Hypothalamus (tissue), 51 donors: ENCODE measurements at places on chromosomes 3 and 15.

DNA sequence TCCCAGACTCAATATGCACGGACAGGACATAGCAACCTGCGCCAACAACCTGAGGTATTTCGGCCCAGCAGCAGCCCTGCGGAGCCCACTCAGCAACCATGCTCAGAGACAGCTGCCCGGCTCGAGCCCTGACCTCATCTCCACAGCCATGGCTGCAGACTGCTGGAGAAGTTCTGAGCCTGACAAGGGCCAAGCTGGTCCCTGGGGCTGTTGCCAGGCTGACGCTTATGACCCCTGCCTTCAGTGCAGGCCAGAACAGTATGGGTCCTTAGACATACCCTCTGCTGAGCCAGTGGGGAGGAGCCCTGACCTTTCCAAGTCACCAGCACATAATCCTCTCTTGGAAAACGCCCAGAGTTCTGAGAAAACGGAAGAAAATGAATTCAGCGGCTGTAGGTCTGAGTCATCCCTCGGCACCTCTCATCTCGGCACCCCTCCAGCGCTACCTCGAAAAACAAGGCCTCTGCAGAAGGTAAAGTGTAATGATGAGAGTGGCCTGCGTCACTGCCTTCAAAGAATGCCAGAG lies 25.5 kb downstream of the TMEM41A start:
- DNase-seq = no peak

DNA sequence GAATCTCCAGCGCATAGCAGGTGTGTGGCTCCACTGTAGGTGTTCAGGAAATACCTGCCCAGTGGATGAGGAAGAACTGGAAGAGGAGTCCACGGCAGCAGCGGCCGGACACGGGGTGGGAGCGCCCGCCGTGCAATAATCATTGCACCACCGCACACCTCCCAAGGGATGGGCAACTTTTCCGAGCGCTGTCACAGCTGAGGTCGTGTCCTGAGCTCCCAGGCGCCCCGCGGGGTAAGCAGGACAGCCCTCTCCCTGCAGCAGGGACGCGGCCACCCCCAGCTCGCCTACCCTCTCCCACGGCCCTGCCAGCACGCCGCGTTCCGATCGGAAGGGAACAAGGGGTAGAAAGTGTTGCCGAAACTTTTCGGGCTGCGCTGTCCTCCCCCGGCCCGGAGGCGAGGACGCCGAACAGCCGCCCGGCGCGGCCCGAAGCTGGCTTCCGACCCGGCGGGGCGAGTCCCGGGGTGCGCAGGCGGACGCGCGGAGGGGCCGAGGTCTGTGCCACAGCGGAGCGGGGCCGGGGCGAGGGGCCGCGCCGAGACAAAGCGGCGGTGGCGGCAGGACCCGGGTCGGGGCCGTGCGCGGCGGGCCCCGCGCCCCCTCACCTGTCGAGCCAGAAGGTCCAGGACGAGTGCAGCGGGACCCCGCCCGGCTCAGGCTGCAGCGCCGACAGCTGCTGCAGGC lies 475 bp downstream of the EIF4E3 start:
- DNase-seq = peak; percentile 18

- DNase-seq = no peak
Observed at GRCh38 chr3:24160424-24161095, 215.5 kb downstream of the NR1D2 start.

GRCh38 chr3:127889461-127889863 lies 25.6 kb upstream of the KBTBD12 start:
- DNase-seq = no peak

DNA sequence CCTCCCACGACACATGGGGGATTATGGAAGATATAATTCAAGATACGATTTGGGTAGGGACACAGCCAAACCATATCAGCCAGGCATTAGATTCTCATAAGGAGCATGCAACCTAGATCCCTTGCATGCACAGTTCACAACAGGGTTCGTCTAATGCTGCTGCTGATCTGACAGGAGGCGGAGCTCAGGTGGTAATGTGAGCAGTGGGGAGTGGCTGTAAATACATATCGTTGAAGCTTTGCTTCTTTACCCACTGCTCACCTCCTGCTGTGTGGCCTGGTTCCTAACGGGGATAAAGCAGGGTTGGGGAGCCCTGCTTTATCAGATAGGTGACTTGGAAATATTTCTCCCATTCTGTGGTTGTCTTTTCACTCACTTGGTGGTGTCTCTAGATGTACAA lies 14.8 kb downstream of the DOCK3 start:
- no peak for DNase-seq

- peak; percentile 6 for DNase-seq
Observed at GRCh38 chr3:79521221-79521848, 246.5 kb downstream of the ROBO1 start.

DNA sequence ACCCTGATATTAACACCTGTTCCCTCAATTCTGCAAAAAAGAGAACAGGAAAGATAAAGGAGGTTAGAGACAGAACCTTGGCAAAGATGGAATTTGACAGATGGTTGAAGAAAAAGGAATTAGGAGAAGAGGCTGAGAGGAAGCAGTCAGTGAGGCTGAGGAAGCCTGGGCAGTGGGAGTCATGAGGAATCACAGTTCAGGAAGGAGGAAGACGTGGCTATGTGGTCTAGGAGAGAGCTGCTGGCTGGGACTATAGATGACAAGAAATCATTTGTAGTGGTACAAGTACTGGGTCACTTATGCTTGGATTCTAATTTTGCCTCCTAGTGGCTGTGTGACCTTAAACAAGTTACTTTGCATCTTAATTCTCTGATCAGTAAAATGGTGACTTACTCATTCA lies 49.0 kb downstream of the LARS2 start:
- DNase-seq = no peak

GRCh38 chr15:61889706-61890105 lies 170.5 kb downstream of the VPS13C start:
- DNase-seq = no peak

- DNase-seq = no peak
Observed at GRCh38 chr15:68344600-68344999, 67.1 kb downstream of the FEM1B start.

DNA sequence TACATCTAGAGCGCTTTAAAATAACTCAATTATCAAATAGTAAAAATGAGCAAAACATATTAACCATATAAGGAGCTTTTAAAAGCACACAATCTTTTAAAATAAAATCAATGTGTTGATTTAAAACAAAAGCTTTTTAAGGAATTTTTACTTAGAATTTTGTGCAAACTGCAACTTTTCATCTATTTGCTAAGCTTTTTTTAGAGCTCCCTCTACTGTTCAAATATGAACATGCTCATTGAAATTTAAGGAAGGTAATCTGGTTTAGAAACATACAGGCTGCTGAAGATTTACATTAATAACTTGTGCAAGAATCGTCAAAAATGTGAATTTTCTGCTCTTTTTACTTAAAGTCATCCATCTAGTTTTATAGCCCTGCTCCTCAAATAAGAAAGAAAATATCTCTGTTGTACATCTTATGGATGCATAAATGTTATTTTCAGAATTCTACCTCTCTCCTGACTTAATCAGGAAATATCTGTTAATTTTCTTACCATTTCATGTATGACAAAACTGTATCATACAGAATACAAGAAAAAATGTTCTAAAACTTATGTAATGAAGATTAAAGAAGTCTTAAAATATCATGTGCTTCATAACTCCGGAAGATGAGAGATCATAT lies 469.4 kb upstream of the ROBO2 start:
- no peak for DNase-seq

- no peak for DNase-seq
Observed at GRCh38 chr3:103613397-103614156, 1178.8 kb downstream of the ZPLD1 start.

DNA sequence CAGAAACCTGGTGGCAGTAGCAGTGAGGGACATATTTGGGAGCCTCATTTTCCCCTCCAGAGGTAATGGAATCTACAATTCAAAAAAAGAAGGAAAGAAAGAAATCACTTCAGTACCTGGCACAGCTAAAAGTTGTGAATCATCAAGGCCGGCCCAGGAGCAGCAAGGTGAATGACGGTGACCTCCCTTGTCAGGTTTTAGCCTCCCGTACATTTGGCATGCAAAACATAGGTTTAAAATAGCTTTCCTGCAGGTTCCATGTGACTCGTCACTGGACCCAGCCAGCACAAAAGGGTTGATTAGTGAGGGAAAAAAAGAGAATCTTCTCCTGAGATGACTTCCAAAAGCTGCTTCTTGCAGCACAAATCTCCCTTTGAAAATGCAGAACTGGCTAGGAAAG lies 394.2 kb downstream of the LSAMP start:
- no peak for DNase-seq

- DNase-seq = no peak
Observed at GRCh38 chr15:71660501-71660900, 149.9 kb upstream of the NR2E3 start.

GRCh38 chr15:79339588-79340314 lies 28.8 kb downstream of the TMED3 start:
- DNase-seq = no peak

- no peak for DNase-seq
Observed at GRCh38 chr3:139935866-139936817, 1.2 kb downstream of the CLSTN2 start.
